ENCODE measurements at places on chromosomes 3 and 15.

DNA sequence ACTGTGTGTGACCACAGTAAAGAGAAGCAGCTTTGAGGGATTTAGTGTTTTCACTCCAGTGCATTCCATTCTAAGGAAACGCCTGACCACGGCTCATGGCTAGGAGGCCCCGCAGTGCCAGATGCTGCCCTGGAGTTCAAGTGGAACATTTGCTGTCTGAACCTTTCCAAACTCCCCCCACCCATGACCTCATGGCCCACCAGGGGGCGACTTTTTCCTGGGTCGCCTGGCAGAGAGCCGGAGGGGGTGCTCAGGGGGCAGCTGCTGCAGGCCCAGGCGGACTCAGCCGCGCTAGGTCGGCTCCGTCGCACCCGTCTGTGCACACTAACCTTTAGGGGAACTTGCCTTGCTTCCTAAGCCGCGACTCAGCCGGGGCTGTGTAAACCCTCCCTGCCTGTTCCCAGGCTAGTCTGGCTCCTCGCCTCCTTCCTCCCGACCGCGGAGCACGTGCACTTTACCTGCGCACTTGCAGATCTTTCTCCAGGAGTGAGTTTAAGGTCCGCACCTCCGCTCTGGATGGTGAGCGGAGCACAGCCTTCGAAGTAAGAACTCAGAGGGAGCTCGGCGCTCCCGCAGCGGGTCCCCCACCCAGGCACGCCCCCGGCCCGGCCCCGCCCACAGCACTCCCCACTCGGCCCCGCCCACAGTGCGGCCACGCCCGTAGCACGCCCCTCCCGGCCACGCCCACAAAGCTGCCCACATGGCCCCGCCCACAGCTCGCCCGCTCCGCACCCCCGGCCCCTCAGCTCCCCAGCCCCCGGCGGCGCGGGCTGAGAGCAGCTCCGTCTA lies at the start of gene OCA2:
Gene OCA2 (minus strand): TSS at position 550 of the 789 bp plus-strand sequence. CDS start 17,441 bp downstream, outside the sequence.
- H3K36me3 ChIP-seq, result no peaks in the 10 kb centered on the region
- H3K4me3 ChIP-seq, result peak within 1 kb of the TSS; percentile 57
- peaks cover 9% of the 10 kb centered on the region for H3K4me1 ChIP-seq
- peak within 1 kb of the TSS; percentile 63 for H3K27ac ChIP-seq
- peak; percentile 76 for DNase-seq

DNA sequence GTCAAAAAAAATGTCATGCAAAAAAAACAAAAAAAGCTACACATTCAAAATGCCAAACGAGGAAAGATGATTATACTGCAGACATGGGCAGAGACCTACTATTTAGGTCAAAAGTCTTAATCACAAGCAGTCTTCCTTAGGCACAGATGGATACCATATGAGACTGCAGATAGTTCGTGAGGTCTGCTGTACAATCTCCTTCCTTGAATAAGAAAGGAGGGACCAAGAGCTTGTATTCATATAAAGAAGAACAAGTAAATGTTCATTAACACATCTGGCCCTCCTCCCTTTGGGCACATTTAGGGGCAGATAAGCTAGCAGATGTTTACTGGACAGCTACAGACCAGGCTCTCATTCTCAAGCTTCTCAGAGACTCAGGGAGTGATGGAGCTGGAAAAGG lies 45.3 kb downstream of the ANXA2 start:
- H3K27ac ChIP-seq, result no peak overlapping the region
- DNase-seq, result no peak
- H3K4me3 ChIP-seq, result no peak overlapping the region
- H3K27me3 ChIP-seq, result no peaks in the 10 kb centered on the region

GRCh38 chr3:177405191-177405672 lies 207.9 kb upstream of the TBL1XR1 start:
- no peaks in the 10 kb centered on the region for H3K27me3 ChIP-seq
- H3K4me1 ChIP-seq, result no peaks in the 10 kb centered on the region
- no peak overlapping the region for H3K4me3 ChIP-seq
- no peak overlapping the region for H3K27ac ChIP-seq

- no peak for DNase-seq
- no peak overlapping the region for H3K4me3 ChIP-seq
- no peak overlapping the region for H3K27ac ChIP-seq
- H3K4me1 ChIP-seq, result no peaks in the 10 kb centered on the region
- H3K27me3 ChIP-seq, result no peaks in the 10 kb centered on the region
These were observed 76.1 kb downstream of the FRMD4B start for GRCh38 chr3:69309814-69310213.

DNA sequence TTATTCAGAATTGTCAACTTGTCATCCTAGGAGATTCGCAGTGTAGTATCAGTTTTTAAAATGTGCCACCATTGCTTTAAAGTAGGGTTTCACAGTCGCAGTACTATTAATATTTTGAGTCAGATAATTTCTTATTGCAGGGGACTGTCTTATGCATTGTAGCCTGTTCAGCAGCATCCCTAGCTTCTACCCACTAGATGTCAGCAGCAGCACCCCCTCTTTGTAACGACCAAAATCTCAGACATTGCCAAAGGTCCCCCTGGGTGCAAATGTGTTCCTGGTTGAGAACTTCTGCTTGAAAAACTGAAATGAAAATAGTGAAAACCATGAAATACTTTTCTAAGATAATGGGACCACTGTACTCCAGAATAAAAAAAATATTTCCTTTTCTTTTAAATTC lies 474.8 kb downstream of the CNTN3 start:
- no peak for DNase-seq
- no peaks in the 10 kb centered on the region for H3K4me1 ChIP-seq
- H3K27me3 ChIP-seq, result no peaks in the 10 kb centered on the region

DNA sequence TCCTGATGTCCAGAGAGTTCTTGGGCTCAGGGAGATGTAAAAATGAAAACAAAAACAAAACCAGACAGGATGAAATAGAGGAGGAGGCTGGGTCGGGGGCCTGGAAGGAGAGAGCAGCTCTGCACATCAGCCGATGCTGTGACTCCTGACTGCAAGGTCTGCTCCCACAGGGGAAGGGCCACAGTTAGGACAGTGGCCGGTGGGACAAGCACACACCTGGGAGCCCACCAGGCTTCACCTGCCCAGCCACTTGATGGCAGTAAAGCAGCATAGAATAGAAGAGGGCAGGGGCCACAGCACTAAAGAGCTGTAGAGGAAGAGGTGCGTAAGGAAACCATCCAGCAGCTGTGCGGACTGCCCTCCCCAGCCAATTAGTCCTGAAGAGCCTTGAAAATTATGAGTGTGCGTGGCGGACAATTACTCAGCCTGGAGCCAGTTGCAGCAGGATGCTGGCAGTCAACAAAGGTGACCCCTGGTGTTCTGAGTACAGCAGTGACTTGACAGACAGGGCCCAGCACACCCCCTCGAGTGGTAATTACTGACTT lies 29.8 kb downstream of the ALS2CL start:
- no peak overlapping the region for H3K4me3 ChIP-seq
- no peaks in the 10 kb centered on the region for H3K36me3 ChIP-seq
- no peak for DNase-seq
- H3K27me3 ChIP-seq, result no peaks in the 10 kb centered on the region
- no peak overlapping the region for H3K27ac ChIP-seq
- H3K4me1 ChIP-seq, result no peaks in the 10 kb centered on the region

DNA sequence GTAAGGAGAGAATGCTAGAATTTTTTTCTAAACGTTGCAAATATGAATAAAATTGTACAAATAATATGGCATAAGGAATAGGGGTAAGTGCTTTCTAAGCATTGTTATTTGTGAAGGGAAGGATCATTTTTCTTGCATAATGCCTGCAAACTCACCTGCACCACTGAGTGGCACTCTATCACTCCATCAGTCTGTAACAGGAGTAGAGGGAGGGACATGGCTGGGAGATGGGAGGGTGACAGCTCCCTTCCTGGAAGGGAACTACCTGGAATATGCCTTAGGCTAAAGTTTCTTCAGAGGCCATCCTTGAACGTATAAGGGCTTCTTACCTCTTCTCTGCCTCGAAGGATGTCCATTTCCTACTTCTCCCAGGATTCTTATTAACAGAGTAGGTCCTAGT lies 3.0 kb downstream of the NAALADL2 start:
- H3K4me1 ChIP-seq, result peaks cover 6% of the 10 kb centered on the region
- H3K4me3 ChIP-seq, result no peak overlapping the region
- no peak for DNase-seq
- H3K27ac ChIP-seq, result peak overlapping the region; percentile 73

- H3K4me3 ChIP-seq, result peak overlapping the region; percentile 34
- H3K36me3 ChIP-seq, result no peaks in the 10 kb centered on the region
- peaks cover 3% of the 10 kb centered on the region for H3K4me1 ChIP-seq
- H3K27me3 ChIP-seq, result no peaks in the 10 kb centered on the region
These were observed 3.8 kb upstream of the USP3 start for GRCh38 chr15:63500265-63501250.

- H3K27ac ChIP-seq, result peak overlapping the region; percentile 94
- no peak for DNase-seq
- H3K4me1 ChIP-seq, result peaks cover 15% of the 10 kb centered on the region
- H3K4me3 ChIP-seq, result no peak overlapping the region
These were observed 59.5 kb upstream of the RYK start for GRCh38 chr3:134309987-134310700.

Data from ascending aorta (tissue), 2 donors.